ENCODE measurements at places on chromosomes 2 and 18. TPM values are rescaled to one million over a fixed set of nuclear protein-coding genes. Genes with fewer than 3 reads are reported as not detected.

GRCh38 chr2:39881494-39881893 lies 102.4 kb upstream of the THUMPD2 start:
- no peak for DNase-seq

GRCh38 chr18:32277549-32277948 lies 87.7 kb downstream of the MEP1B start:
- no peak for DNase-seq

DNA sequence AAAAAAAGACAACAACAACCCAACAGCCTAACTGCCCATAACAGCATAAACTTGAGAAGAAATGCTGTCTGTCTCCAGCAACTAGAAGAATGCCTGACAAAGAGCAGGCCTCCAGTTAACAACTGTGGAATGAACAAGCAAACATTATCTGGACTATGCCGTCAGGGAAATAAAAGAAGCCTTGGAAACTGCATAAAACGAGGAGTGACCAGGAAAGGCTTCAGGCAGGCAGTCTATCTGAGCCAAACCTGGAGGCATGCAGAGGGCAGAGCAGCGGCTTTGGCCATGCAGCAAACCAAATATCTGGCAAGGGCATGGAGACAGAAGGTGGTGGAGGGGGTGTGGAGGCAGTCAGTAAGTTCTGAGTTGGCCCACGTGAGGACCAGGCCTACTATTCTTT lies 11.1 kb downstream of the HES6 start:
- no peak for DNase-seq

GRCh38 chr18:55073116-55073515 lies 113.9 kb upstream of the CCDC68 start:
- DNase-seq, result no peak

GRCh38 chr2:8684540-8684877 lies 2.7 kb downstream of the ID2 start:
- peak; percentile 26 for DNase-seq

- DNase-seq, result no peak
These were observed 1415.1 kb upstream of the ZEB2 start for GRCh38 chr2:145935016-145935415.

GRCh38 chr2:3871002-3871401 lies 167.6 kb downstream of the DCDC2C start:
- no peak for DNase-seq

DNA sequence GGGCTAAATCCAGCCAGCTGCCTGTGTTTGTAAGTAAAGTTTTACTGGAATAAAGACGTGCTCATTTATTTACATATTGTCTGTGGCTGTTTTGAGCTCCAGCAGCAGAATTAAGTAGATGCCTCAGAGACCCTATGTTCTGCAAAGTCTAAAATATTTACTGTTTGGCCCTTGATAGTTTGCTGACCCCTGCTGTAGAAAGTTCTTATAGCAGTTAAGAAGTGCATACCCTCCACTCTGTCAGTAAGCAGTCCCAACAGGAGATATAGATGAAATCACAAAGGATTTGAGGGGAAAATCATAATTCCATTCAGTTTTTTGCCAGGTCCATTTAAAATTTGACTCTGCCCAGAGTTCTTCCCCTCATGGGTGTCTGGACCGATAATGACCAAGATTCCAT lies 50.1 kb upstream of the ITM2C start:
- no peak for DNase-seq

- DNase-seq, result no peak
These were observed 875.5 kb upstream of the FAM98A start for GRCh38 chr2:34474646-34475045.

- DNase-seq, result no peak
These were observed 181.3 kb downstream of the INSIG2 start for GRCh38 chr2:118269408-118270051.

DNA sequence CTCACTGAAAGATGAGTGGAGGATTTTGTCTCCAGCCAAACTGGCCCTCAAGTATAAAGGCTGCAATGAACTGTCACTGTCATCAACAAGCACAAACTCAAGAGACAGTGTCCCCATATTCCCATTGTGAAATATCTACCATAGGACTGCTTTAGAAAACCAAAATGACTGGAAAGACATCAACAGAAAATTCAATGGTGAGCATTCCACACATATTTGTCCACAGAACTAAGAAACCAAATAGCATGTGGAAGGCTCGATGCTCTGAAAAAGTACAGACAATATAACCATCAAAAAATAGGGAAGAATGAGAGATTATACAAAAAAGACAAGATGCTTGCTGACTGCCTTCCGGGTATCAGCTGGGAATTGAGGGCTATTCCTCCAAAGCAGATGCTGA lies 37.6 kb downstream of the TGFBRAP1 start:
- DNase-seq, result no peak

DNA sequence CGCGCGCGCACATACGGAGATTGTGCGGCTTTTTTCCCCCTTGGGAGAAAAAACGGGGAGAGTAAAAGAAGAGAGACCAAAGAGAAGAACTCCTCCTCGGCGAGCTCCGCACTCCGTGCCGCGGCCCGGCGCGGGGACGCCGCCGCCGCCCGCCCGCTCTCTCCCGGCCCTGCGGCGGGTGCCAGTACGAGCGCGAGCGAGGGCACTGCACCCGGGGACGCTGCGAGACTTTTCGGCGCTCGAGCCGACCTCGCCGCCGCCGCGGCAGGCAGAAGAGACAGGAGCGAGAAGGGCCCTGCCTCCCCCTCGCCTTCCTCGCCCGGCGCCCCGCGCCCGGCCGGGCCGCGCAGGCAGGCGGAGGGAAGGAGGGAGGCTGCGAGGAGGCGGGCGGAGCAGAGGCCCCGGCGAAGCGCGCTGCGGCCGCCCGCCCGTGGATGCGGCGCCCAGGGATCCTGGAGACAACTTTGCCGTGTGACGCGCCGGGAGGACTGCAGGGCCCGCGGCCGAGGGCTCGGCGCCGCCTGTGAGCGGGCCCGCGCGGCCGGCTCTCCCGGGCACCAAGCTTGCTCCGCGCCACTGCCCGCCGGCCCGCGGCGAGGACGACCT lies 857 bp upstream of the INHBB start:
- no peak for DNase-seq

DNA sequence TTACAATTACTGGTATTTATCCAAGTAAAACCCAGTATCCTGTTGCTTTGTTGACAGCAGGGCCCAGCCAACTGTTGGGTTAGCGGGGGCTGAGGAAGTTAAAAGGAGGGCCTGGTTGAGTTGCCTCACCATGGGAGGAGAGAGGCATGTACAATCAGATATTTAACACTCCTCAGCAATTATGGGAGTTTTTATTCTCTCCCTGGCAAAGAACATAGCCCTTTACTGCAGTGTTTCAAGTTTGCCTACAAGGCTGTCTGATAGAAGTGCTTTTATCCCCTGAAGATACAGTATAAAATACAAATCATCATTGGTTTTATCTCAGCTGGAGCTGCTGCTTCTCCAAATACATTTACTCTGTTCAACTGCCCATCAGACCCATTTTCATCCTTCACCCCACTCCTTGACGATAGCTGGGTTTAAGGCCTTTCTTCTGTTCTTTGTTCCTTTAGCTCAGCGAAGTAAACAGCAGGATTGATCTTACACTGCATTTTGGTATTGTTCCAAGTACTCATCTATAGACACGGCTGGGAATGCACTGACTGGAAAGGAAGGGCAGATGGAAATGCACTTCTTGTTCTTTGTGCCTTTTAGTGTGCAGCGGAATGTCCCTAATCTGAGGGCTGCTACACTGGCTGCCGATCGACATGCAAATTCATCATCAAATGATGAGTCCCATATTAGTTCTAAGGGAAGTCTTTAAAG lies 402.5 kb upstream of the SPRED2 start:
- DNase-seq, result peak; percentile 22

GRCh38 chr2:233209117-233209532 lies 42.3 kb upstream of the ATG16L1 start:
- DNase-seq, result no peak

- DNase-seq, result no peak
These were observed 476.3 kb downstream of the TRIB2 start for GRCh38 chr2:13193075-13193474.

DNA sequence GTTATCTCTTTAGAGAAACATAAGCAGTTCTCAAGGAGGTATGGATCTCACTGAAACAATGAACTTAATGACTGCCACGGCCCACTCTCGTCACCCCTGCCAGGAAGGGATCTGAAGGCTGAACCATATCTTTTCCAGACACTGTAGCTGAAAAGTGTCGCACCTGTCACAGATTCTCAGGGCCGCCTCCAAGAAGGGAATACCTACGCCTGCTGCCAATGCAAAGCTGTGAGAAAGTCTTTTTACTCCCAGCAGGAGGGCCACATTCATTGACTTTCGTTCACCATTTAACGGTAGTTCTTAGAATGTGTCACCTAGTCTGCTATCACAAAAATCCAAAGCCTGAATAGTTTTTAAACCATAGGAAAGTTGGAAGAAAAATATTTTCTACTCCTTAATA lies 66.7 kb upstream of the SH3BP4 start:
- no peak for DNase-seq

GRCh38 chr2:145845207-145845894 lies 1325.4 kb upstream of the ZEB2 start:
- no peak for DNase-seq

- no peak for DNase-seq
These were observed 19.3 kb upstream of the TMEM18 start for GRCh38 chr2:696463-696862.

GRCh38 chr2:239711911-239712570 lies 311.2 kb upstream of the HDAC4 start:
- DNase-seq, result no peak

DNA sequence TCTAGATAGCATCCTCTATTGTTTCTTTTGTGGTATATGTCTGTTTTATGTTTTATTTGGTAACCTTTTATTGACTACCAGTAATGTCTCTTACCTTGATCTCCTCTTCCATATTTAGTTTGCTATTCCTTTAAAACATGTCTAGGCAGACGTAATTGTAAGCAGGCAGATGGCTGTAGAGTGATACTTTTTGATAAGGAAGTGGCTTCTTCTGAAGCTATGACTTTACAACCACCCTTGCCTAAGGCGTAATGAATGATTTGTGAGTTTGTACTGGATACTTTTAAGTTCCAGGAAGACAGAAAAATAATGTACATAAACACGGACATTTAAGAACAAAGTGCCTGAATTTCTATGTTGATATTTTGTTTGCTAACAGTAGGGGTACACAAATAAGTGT lies 85.6 kb downstream of the ZNF804A start:
- DNase-seq, result no peak

ABCB11 gene
- not detected for total RNA-seq

CYS1 gene
- total RNA-seq, result 15.5 TPM

KIAA2012 gene
- 0.76 TPM for total RNA-seq

GALNT3 gene
- not detected for total RNA-seq

HOXD12 gene
- total RNA-seq, result 0.76 TPM

MAB21L4 gene
- total RNA-seq, result not detected

GALNT5 gene
- not detected for total RNA-seq

PFN4 gene
- 2.0 TPM for total RNA-seq
